ENCODE measurements at places on chromosomes 4 and X. TPM values are rescaled to one million over a fixed set of nuclear protein-coding genes. Genes with fewer than 3 reads are reported as not detected.

Gene GUCY1B1
- 14.9 TPM for total RNA-seq

Gene IRS4
- not detected for total RNA-seq

Gene TGIF2LX
- not detected for total RNA-seq

Gene GABRB1
- 19.7 TPM for total RNA-seq

GRCh38 chr4:165325732-165326512, 1.5 kb upstream of the MSMO1 start:
- DNase-seq = no peak

DNA sequence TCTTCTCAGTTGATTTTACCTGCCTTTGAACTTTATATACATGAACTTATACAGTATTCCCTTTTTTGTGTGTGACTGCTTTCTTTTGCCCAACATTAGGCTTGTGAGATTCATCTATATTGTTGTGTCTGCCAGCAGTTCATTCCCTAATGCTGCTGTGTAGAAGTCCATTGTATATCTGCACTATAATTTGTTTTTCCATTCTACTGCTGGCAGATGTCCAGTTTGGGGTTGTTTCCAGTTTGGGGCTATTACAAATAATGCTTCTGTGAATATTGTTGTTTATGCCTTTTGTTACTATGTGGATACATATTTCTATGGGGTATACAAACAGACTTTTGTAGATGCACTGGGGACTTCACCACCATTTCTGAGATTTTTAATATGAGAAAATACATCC, 268.4 kb downstream of the DCTD start:
- DNase-seq = no peak

GRCh38 chr4:150173432-150173861, 95.2 kb downstream of the DCLK2 start:
- no peak for DNase-seq

Gene ASB5
- 1.4 TPM for total RNA-seq

DNA sequence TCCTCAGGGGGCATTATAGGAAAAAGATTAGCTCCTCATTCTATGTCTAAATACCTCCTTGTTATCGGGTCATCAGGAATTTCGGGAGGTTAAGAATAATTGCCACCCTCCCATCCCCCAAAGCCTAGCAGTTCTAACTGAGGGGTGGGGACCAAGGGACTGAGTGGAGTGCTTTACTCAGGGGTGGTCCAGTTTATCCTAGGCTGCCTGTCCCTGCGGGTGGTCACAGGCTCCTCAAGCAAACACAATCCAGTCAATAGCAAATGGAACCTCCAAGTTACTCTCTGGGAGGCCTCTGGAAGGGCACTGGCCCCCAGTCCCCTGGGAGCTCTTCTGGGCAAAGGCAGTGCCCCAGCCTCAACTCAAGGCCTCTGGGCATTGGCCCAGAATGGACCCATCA, 6.7 kb downstream of the ELF4 start:
- no peak for DNase-seq

DNA sequence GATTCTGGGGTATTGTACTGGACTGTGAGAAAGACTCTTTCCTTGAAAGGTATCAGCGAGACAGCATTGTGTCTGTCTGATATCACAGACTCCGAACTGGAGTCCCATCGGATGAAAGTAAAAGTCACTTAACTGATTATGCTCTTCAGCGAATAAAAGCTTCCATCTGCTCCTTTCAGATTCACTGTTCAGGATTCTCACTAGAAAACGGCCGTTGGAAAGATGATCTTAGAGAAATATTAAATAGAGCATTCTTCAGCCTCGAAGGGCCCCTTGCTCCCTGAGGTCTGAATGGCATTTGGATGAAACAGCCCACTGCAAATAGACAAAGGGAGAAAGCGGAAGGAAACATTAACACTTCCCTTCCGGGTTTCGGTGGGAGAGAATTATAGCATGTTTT, 416.2 kb upstream of the PRKX start:
- no peak for DNase-seq

GRCh38 chr4:25826074-25826752, 36.6 kb downstream of the SEL1L3 start:
- DNase-seq = no peak

All from transverse colon (tissue), 4 donors.